ENCODE measurements at places on chromosomes 5 and 9.

- no peak for DNase-seq
These were observed 49.0 kb downstream of the PPARGC1B start for GRCh38 chr5:149779124-149779465.

DNA sequence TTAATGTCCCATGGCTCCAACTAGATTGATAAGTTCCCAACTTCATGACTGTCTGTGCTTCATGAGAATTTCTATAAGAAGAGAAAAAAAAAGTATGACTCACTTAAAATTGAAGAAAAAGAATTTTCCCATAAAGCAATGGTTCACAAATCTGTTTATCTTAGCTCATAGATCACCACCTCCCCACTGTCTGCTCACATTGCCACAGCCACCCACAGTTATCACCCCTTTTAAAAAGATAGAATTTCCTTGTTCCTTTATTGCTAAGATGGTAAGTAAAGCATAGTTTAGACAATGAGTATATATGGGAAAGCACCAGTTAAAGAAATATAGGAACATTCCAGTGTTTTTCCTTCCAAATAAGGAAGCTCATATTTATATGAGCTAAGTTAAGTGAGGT is 67.1 kb downstream of the ALDH7A1 start:
- no peak for DNase-seq

GRCh38 chr9:71506821-71507220 is 261.5 kb downstream of the CEMIP2 start:
- DNase-seq: no peak

- DNase-seq: no peak
These were observed 562.6 kb downstream of the NR2F1-AS1 start for GRCh38 chr5:93018461-93018860.

DNA sequence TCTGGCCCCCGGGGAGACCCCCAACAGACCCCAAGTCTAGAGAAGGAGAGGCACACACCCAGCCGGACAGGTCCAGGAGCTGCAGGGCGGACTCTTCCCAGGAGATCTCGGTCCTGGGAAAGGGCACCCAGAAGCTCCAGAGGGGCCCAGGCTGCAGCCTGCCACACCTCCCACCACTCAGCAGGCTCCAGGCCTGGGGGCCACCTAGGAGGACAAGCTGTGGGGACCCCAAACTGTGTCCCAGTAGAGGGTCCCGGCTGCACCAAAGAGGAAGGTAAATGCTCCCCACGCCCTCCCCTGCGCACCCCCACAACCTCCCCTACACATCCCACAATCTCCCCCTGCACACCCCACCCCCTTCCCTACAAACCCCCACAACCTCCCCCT is 48.5 kb downstream of the PLEKHG4B start:
- DNase-seq: no peak

DNA sequence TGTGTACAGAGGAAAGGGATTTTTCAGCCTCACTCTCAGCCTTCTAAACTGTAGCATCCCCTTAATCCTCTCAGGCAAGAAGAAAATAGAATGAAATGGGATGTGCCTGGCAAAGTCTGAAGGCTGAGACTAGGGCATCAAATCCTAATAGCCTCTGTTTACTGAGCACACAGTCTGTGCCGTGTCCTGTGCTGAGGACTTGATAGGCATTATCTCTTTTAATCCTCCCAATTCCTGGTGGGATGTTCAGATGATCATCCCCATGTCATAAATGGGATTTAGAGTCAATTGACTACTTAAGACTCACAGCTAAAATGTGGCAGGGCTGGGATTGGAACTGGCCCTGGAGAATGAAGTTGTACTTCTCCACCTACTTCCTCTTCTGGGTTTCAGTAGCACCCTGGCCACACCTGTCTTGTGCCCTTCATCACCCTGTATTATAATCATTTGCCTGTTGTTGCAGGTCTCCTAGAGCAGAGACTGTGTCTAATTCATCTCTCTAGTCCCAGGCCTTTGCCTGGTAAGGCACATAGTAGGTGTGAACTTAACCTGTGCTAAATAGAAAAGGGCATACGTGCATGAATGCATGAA is 81.0 kb downstream of the WWC1 start:
- no peak for DNase-seq

DNA sequence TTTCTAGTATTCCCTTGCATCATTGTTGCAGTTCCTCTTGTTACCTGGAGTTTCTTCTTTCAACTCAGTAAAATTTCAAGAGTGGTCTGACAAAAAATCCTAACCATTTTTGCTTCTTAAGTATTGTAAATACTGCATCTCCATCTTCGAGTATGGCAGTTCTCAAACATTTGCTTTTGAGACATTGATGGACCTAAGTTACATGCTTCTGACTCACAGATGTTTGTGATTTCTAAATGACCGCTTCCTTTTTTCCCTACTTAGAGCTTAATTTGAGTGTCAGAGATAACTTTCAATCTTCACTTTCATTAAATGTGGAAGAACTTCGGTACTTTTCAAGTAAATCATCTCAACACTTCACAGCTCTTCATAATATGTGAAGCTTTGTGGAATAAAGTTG is 4.2 kb downstream of the UHRF2 start:
- DNase-seq: no peak

DNA sequence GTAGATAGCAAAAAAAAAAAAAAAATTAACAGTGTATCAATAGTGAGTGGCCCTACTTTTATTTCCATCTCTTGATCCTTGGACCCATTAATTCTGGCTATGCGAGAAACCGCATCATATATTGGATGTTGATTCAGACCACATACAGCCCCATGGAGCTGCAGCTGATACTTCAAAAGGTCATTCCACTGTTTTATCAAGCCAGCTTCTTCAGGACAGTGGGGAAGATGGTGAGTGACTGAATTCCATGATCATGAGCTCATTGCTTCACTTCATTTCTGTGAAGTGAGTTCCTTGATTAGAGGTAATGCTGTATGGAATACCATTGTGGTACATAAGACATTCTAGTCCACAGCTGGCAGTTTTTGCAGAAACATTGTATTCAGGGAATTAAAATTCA is 222.9 kb upstream of the MEF2C start:
- DNase-seq: no peak

DNA sequence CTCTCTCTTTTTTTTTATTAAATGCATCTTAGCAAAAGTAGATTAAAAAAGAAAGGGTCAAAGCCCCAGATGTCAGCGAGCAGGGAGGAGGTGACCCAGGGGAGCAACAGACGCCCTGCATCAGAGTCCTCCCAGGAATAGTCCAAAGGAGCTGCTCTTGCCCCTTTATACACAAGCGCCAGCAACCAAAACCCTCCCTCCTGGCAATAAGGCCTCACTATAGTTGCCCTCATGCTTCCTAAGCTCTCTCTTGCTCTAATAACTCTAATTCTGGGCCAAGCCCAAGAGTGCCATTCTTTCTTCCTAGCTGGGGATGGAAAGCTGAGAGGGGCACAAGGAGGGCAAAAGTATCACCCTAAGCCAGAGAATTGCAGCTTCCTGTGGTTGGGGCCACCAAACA is 26.3 kb downstream of the PCDHGC5 start:
- DNase-seq: no peak

DNA sequence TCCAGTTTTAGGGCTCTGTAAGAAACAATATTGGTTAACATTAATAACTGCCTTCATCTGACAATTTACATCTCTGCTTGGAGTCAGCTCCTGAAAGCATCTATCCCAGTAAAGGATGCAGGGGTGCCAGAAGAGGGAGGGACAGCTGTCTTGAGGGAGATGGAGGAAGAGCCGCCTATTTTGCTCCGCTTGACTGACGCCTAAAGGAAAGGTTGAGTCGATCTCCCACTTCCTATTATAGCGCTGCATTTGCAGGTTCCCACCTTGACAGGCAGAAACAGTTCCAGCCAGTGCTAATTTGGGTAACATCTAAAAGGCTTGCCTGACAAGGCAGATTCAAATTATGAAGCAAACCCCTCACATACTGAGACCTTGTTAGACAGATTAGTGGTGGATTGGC is 374.6 kb downstream of the SPATA31D1 start:
- peak; percentile 71 for DNase-seq

DNA sequence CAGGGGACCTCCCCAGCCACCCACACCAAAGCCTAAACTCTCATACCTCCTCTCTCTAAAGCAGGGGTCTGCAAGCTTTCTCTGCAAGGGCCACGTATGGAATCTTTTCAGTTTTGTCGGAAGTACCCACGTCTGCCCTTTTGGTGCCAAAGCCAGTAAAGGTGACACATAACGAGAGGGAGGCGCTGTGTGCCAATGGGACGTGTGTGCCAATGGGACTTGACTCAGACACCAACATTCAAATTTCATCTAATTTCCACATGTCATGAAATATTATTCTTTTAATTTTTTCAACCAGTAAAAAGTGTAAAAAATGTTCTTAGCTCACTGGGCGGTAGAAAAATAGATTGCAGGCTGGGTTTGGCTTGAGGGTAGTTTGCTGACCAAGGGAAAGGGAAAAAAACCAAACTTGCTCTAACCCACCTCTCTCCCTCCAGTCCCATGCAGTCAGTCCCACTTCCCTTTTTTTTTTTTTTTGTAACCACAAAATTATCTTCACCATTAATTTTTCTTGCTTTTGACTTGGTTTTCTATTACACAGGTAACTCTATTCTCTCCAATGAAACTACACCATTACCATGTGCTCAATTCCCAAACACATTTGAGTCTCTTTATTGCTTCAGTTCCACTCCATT is 25.5 kb downstream of the OR2V1 start:
- no peak for DNase-seq

DNA sequence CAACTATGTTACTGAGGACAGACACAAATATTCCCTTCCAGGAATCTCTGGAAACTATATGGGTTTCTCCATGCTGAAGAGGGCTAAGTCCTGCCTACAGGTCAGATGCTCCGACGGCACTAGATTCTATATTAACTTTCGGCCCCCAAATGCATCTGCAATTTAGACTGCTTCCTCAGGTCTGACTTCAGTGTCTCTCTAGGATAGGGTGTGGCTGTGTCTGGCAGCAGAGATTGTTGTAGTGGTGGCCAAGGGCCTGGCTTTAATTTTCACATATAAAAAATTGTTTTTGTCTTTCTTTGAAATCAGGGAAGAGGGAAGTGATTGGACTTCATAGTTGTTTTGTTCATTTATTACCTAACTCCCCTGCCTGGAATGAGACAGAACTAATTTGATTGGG is 101.8 kb downstream of the PJA2 start:
- no peak for DNase-seq

GRCh38 chr5:135477613-135478066 is 25.5 kb upstream of the TIFAB start:
- DNase-seq: no peak

DNA sequence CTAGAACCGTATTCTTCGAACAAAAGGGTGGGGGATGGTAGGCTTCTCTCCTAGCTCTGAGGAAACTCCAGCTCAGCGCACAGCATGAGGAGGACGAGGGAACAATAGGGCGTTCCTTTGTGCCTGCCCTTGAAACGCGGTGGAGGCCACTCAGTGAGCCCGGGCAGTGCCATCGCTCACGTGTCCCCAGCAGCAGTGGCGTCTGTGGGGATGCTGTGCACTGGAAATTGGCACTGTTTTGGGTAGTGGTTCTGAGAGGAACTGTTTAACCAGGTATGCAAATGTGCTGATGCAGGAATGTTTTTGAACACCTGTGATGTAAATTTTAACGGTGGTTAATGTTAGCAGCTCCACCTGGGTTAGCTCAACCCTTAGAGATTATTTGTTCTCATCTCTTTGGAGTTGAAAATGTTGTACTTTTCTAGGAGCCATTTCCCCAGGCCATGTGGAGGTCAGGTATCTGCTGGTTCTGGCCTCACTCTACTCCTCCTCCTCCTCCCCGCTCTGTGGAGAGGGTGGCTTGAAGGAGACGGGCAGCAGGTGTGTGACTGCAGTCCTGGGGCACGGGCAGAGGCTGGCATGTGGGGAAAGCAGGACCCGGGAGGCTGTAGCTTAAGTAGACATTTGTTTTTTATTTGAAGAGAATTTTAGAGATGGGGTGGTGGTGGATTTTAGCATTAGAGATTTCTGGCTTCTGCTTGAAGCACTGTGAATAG is 48.3 kb downstream of the EHMT1 start:
- no peak for DNase-seq

- peak; percentile 87 for DNase-seq
These were observed 68.7 kb downstream of the NTNG2 start for GRCh38 chr9:132230605-132231004.

- no peak for DNase-seq
These were observed 3.0 kb downstream of the RAI14 start for GRCh38 chr5:34659168-34659567.

GRCh38 chr5:42944989-42945388 is 95.1 kb downstream of the ANXA2R start:
- no peak for DNase-seq

DNA sequence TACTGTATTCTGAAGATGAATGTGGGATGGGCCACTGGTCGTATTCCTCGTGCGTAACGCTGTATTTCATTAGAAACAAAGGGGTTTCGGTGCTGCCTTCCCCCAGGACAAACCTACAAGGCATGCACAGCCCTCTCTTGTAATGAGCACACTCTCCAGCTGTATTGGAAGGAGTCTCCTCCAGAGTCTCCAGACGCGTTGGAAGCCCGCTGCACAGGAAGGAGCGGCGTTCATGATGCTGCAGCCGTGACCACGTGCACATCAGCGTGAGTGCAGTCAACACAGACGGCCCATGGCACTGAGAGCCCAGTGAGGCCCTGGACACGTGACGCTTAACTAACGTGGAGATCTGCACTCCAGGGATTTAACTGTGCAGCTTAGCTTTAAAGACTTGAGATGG is 209.0 kb upstream of the IRX1 start:
- DNase-seq: no peak

DNA sequence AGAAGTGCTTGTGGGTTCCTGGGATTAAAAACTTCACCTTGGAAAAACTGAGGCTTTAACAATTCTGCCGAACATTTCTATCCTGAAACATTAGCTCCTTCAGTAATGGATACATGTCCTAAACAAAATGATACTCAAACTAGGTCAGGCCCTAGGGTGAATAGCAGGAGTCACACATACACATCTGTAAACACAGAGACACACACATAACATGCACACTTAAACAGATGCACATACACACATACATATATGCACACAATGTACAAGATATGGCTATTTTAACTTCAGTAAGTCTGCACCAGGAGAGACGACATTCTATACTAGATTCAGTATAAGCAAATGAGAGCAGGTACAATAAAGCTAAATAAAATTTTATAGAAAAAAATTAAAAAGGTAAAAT is 124.4 kb downstream of the DCP2 start:
- no peak for DNase-seq

Data from NCI-H524 treated with DMSO at 0.1 percent for 48 hours (cell line).